Activated T-helper 1 cell treated with Interleukin-2 at 50 U/mL for 16 hours (primary cell): ENCODE measurements at places on chromosomes 7 and 10.

DNA sequence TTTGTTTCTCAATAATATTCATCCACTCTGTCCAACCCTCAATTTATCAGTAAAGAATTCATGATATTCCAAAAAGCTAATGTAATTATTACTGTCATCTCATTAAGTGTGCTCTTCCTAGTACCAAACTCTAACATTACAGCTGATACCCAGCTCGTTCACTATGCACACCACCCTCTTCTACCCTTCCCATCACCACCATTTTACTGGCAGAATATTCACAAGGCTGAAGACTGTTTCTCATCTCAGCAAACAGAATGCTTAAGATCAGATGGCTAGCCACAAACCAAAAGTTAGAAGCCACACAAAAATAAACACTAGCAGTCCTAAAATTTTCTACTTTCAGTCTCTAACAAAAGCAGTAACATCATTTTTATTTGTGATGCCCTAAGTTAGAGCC is 121.5 kb downstream of the SRPK2 start:
- DNase-seq, result no peak

- DNase-seq, result no peak
These were observed at the start of gene MACC1 for GRCh38 chr7:20217193-20217948. TSS of gene MACC1 (minus strand) at chr7:20217384. CDS start at chr7:20161862, 55,522 bp downstream.

- DNase-seq, result no peak
These were observed 11.5 kb upstream of the GATA3 start for GRCh38 chr10:8042721-8043568.

DNA sequence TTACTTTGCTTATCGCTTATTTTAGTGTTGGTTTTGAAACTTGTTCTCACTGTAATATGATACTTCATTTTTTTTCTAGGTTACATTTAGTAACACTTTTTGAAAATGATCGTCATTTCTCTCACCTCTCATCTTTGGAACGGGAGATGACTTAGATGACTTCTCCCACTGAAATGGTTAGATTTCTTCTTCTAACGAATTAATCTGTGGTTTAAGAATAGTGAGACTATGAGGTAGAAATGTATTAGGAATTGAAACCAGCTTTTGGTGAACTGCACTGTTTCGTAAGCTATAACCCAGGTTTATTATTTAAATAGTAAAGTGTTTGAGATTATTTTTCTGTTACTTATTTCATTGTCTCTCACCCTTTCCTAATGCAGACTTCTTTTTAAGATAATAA is 93.7 kb downstream of the PRR15 start:
- no peak for DNase-seq

DNA sequence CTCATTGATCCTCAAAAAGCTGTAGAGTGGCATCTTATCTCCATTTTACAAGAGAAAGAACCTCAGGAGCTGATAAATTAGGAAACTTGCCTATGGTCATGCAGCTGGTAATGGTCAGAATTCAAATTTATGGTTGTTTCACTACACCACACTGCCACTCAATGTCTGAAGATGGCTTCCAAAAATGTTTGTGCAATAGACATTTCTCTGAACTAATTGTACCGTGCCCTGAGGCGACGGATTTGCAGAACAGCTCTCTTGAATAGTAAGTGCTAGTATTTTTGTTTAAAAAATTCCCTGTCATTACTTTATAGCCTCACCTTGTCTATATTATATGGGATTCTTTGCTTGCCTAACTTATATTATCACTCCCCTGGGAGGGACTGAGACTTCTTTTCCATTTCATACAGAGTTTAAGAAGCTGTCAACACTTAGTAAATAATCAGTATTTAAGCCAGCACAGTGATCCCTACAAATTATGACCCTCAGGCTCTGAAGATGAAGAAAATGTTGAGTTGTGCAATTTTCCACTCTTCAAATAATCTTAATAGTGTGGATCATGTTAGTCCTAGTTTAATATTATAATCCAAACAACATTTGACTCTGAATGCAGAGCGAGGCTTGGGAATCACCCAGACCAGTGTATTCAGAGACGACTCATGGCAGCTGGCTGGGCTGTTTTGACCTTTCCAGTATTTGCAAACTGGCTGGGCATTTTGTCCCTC is 346.6 kb downstream of the PTEN start:
- no peak for DNase-seq

DNA sequence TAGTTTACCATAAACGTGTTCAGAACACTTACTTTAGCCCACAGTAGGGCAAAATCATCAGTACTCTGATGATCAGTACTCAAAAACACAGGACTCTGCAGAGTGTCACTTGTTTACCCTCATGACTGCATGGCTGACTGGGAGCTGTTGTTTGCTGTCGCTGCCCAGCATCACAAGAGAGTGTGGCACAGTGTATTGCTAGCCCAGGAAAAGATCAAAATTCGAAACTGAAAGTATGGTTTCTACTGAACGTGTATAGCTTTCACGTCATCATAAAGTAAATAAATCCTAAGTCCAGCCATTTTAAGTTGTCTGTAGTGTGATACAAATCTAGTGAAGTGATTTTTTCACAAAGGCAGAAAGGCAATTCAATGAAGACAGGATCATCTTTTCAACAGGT is 184.6 kb downstream of the RAMP3 start:
- DNase-seq, result no peak

- no peak for DNase-seq
These were observed 174.2 kb upstream of the TCERG1L start for GRCh38 chr10:131485732-131486131.

DNA sequence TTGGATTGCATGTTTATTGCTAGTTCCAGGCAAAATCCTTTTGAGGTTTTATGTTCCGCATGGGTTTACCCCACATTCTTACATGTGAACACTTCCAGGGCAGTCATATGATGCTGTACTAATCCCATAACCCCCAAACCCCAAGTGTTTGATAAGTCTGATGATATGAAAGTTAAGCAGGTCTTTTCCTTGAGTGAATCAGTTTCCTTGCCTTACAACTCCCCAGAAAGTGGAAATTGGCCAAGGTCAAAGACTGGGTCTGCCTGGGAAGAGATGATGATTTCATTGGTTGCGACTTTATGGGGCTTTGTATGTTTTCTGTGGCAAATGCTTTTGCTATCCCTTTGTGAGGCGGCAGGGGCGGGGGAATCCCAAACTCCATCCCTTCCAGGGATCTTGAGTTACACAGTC is 24.7 kb downstream of the AFAP1L2 start:
- DNase-seq, result no peak

- no peak for DNase-seq
These were observed 69.0 kb upstream of the ZNF479 start for GRCh38 chr7:57201021-57201894.

DNA sequence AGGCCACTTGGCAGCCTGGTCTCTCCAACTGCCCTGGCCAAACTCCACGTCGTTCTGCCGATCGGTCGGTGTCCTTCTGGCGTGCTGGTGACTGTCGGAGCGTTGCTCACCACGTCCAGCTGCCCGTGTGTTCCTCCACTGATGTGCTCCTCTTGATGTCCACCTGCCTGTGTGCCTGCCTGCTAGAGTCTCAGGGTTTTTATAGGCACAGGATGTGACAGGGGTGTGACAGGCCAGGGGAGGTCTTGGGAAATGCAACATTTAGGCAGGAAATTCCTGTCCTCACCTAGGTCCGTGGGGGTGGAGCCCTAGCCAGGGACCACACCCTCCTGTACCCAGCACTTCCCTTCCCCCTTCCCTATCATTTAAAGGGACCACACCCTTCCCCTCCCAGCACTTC is 25.2 kb upstream of the CFAP46 start:
- no peak for DNase-seq

- no peak for DNase-seq
These were observed 75.9 kb downstream of the CCNY start for GRCh38 chr10:35412003-35412723.

DNA sequence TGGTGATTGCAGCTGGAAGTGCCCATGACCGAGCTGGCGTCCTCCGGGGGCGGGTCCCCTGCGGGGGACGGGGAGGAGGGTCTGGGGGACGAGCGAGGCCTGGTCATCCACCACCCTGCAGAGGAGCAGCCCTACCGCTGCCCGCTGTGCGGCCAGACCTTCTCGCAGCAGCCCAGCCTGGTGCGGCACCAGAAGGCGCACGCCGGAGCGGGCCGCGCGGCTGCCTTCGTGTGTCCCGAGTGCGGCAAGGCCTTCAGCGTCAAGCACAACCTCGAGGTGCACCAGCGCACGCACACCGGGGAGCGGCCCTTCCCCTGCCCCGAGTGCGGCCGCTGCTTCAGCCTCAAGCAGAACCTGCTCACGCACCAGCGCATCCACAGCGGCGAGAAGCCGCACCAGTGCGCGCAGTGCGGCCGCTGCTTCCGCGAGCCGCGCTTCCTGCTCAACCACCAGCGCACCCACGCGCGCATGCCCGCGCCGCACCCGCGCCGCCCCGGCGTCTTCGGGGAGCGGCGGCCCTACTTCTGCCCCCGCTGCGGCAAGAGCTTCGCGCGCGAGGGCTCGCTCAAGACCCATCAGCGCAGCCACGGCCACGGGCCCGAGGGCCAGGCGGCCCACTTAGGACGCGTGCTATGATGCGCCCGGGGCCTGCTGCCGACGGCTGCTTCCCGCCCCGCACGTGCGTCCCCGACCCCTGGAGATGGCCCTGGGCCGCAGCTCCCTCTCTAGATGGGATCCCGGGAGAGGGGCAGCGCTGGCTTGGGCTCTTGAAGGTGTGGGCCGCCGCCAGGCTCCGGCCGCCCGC is 28.7 kb downstream of the ZNF775 start:
- DNase-seq, result no peak

DNA sequence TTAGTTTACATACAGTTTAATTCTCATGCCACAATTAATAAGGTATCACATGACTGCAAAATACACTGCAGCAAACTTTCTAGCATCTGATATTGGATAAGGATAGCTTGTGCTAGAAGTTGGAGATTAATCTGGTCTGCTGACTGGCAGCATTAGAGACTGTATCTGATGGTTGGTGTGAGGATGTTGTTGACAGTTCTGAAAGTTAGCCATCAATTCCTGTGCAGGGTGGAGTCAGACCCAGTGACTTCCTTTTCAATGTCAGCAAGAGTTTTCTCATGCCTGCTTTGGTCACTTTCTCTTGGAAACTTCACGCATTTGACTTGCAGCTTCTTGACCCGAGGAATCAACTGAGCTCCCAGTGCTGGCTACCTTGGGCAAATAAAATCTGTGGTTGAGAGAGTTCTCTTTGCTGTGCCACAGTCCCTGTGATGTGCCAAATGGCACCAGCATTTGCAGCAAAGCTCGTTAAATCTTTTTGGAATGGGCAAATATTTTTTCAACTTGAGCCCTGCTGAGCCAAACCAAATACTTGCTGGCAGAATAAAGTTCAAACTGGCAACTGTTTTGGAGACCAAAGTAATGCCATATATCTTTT is 233.0 kb downstream of the TRIL start:
- DNase-seq, result no peak

DNA sequence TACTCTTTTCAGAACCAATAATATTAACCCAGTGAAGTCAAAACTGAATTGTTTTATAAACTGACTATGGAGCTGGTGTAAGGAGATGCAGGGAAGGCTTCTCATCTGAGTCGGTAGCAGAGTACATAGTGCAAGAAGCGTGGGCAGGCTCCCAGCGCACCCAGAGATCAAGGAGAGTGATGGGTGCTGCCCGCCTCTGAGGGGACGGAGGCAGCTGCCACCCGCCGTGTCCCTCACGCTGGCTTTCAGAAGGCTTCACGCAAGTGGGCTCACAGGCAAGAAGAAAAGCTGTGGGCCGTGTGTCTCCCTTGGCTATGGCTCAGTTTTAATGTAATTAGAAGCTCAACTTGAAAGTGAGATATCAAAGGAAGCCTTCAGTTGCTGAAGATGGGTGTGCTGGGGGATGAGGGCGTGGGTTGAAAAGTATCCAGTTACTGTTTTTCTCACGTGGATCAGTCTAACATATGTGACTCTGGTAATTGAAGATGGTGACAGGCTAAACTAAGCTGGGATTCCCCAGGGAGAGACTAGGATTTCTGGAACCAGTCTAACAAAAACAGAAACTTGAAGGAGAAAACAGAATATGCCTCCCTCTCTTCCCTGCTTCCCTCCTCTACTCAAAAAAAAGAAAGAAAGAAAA is 159.9 kb downstream of the MGMT start:
- no peak for DNase-seq

DNA sequence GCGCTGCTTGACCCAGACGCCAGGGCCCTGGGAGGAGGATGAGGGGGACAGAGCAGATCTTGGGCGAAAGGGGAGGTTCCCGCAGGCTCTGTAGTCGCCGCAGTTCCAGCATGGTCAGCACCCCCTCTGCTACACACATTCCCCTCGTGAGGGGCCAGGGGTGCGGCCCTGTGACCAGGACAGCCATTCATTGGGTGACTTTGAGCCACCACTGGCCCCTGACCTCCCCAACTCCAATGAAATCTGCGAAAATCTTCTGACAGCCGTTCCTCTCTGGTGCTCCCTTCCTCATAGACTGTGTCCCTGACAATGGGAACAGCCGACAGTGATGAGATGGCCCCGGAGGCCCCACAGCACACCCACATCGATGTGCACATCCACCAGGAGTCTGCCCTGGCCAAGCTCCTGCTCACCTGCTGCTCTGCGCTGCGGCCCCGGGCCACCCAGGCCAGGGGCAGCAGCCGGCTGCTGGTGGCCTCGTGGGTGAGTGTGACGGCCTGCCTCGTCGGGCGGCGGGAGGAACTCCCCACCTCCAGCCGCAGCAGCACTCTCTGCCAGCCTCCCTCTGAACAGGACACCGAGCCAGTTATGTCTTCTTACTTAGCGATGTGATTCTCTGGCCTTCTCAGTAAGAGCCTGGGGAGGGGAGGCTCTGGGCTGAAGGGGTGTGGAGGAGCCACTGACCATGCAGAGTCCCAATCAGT is 825 bp downstream of the TMEM176A start:
- DNase-seq, result no peak

DNA sequence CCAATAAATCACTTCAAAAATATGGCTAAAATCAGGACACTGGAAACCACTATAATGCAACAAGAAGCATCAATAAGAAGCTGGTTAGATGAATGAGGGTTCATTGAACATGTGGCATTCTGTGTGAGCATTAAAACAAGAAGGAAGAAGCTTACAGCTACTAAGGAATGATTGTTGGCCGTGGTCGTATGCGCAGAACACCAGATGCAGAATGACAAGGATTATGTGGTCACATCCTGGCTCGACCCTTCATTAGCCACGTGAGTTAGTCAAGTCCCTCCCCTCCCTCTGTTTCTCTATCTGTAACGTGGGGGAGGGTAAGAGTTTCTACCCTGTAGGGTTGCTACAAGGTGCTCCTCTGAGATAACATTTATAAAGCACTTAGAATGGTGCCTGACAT is 174.3 kb downstream of the ADAM12 start:
- DNase-seq, result no peak

GRCh38 chr7:7696458-7697119 is 21.8 kb downstream of the RPA3 start:
- no peak for DNase-seq
